Hematopoietic multipotent progenitor cell treated with erythropoietin and hydrocortisone succinate and interleukin-3 and kit ligand, for 17 days (in vitro differentiated cells): ENCODE measurements at places on chromosomes 13 and 19.

- no peak for DNase-seq
Measured at GRCh38 chr19:40424637-40425449, 949 bp downstream of the SERTAD1 start.

DNA sequence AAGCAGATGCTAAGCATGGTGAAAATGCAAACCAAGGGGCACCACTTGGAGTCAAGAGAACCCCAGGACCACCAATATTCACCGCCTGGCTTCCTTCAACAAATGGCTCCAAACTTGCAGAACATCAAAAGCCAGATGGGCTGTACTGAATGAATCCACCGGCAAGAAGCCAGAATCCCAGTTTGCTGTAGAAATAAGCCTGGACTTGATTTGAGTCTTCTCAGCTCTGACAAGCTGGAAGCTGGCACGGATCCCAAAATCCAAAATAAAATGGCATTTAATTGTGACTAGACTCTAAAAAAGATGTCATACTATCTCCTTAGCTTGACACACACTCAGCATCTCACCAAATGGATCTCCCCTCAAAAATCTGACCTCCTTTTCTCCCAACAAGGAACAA is 11.9 kb downstream of the EFNB2 start:
- DNase-seq = no peak

DNA sequence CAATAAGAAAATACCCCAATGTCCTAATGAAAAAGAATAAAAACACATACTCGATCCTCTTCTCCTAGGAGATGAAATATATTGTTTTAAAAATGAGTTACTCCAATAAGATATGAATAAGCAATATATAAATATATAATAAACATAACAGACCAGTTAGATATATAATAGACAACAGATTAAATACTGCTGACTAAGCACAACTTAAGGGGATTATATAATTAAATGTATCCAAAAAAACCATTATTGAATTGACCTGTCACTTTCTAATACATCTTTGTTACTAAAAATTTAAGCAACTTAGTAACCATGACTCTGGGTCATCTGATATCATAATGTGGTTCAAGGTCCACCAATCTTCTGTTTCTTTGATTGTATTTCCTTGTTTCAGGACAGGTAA is 14.0 kb upstream of the ZNF780B start:
- no peak for DNase-seq

- no peak for DNase-seq
Measured at GRCh38 chr13:71797517-71797916, 69.5 kb downstream of the DACH1 start.

- no peak for DNase-seq
Measured at GRCh38 chr19:7483720-7484201, 5.1 kb downstream of the PEX11G start.

DNA sequence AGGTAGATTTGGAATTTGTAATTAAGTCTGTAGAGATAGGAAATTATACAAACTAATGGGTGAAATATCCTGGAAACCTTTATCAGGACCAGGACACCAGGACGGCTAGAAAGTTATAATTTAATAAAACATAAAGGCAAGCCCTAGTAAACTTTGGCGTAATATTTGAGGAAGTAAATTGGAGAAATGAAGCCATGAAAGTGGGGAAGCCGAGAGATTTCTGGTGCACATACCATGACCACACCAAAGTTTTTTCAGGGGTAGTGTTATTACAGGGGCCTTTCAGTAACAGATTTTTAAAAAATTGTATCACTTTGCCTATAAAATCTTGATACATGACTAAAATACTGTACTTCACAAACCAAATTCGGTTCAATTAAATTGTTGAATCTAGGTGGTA is 54.7 kb upstream of the URAD start:
- DNase-seq = no peak

DNA sequence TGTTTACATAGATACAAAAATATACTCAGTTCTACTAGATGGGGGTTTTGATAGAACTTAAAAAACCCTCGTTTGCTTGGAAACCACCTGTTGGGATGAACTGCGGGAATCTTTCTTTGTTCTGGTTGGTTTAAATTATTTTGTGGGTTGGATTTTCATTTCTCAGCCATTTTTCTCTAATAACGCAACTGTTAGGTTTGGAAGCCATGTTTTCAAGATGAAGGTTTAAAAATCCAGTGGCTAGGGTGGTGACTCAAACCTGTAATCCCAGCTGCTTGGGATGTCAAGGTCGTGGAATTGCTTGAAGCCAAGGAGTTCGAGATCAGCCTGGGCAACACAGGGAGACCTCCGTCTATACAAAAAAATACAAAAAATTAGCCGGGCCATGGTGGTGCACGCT is 1.6 kb downstream of the URI1 start:
- no peak for DNase-seq

- no peak for DNase-seq
Measured at GRCh38 chr13:25153736-25154135, 18.4 kb downstream of the AMER2 start.

DNA sequence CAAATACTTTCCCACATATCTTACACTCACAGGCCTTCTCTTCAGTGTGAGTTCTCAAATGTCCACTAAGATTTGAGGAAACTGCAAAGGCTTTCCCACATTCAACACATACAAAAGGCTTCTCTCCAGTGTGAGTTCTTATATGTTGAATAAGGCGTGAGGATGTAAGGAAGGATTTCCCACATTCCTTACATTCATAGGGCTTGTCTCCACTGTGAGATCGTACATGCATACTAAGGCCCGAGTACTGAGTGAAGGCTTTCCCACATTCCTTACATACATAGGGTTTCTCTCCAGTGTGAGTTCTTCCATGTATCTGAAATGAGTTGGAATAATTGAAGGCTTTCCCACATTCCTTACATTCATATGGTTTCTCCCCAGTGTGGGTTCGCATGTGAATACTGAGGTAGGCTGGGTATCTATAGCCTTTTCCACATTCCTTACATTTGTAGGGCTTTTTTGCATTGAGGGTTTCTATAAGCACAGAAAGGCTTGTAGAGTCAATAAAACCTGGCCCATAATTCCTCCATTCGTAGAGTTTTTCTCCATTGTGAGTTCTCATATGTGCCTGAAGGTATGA is 9.6 kb downstream of the ZNF426 start:
- DNase-seq = no peak

- DNase-seq = peak; percentile 48
Measured at GRCh38 chr19:47032171-47032811, 12.7 kb downstream of the NPAS1 start.

DNA sequence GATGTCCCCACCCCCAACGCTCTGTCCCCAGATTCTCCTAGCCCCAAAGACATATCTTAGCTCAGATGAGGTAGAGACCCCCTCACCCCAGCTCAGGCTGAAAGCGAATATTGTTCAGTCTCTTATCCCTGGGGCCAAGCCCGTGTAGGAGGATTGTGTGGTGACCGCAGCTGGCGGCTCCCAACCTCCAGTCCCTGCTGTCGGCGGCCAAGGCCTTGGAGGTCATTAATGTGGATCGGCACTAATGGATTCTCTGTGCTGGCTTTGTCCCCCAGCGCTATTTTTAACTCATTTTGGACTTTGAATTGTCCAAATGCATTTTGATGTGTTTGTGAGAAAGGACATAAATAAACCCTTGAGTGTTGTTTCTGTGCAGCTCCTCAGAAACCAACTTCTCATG is 124.2 kb downstream of the UQCRFS1 start:
- DNase-seq = no peak

DNA sequence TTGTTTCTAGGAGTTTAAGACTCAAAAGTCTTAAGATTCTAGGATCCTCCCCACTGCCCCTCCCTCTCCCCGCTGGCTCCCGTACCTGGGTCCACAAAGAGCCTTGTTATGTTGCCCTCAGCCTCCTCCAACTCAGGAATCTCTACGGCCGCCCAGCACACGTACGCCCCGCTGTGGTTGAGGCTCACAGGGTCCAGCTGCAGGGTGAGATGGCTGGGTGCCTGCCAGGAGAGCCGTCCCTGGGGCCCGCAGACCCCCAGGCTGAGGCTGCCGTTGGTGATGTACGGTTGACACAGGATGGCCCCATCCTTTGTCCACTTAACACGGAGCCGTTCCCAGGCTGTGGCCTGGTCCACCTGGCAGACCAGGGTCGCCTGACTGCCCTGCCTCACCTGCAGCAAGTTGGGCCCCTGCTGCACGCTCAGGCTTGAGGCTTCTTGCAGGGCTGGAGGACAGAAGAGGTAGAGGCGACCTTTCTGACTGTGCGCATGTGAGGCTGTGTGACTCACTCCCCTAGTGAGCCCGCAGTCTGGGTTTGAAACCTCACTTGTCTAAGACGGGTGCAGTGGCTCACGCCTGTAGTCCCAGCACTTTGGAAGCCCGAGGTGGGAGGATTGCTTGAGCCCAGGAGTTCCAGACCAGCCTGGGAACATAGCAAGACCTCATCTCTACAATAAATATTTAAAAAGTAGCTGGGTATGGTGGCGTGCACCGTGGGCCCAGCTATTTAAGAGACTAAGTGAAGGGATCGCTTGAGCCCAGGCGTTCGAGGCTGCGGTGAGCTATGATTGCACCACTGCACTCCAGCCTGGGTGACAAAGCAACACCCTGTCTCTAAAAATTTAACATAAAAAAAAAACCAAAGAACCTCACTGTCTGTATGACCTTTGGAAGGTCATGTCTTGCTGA is 4.0 kb downstream of the TMIGD2 start:
- no peak for DNase-seq

- DNase-seq = no peak
Measured at GRCh38 chr13:75417656-75418055, 64.3 kb downstream of the TBC1D4 start.

- DNase-seq = no peak
Measured at GRCh38 chr13:66915596-66916185, 314.4 kb downstream of the PCDH9 start.

DNA sequence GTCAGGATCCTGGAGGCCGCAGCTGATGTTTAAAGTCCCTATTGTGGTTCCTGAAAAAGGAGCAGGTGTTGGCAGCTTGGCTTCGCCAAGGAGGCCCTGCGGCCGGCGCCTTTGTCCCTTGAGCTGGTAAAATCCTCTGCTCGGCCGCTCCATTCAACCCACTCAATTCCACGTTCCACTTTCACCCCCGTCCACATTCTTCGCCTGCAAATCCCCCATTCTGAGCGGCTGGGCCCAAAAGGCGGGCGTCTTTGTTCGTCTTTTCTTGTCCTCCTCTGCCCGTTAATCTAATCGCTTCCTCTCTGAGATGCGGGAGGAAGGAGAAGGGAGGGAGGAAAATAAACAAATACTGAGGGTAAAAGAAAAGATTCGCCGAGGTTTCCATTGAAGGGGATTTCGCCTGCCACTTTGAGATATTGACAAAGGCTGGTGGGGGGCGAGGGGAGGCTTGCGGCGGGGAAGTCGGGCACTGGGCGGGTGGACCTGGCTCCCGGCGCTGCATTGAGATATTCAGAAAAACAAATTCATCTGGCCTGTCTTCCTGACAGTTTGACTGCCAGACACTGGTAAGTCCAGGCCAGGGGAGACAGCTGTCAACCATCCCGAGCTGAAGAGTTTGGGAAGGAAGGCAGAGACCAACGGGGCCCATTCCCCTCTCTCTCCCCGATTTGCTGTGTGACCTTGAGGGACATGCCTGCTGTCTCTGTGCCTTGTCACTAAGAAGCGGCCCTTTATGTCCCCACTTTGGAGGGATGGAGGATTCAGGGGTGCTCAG is 37.6 kb downstream of the ZNRF4 start:
- no peak for DNase-seq

DNA sequence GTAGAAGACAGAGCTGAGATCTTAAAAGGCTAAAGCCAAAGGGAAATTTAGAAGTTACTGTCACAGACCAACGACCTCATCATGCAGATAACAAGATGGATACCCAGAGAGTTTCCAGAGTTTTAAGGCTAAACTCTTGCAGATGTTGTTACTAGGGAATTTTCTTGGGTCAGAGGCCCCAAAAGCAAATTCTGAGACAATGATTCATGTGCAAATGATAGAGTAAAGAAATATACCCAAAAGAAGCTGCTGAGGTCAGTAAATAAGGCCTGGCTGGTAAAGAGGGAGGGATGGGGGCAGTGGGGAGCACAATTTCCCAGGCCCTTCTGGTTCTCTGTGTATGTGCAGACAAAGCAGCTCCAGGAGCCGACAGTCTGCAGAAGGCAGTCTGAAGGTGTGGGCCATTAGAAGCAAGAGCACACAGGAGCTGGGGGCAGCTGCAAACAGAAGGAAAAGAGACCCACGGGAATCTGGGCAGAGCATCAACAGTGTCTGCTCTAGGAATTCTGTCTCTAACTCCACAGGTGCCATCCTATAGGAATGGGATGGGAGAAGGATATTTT is 330.8 kb downstream of the TBC1D4 start:
- DNase-seq = no peak

GRCh38 chr19:12596927-12597548 is 13.6 kb downstream of the ZNF490 start:
- DNase-seq = no peak

- DNase-seq = no peak
Measured at GRCh38 chr13:39913339-39913738, 257.9 kb downstream of the COG6 start.

- DNase-seq = no peak
Measured at GRCh38 chr19:2186071-2186846, 22.5 kb downstream of the DOT1L start.

- no peak for DNase-seq
Measured at GRCh38 chr13:42539670-42540069, 34.3 kb upstream of the TNFSF11 start.

DNA sequence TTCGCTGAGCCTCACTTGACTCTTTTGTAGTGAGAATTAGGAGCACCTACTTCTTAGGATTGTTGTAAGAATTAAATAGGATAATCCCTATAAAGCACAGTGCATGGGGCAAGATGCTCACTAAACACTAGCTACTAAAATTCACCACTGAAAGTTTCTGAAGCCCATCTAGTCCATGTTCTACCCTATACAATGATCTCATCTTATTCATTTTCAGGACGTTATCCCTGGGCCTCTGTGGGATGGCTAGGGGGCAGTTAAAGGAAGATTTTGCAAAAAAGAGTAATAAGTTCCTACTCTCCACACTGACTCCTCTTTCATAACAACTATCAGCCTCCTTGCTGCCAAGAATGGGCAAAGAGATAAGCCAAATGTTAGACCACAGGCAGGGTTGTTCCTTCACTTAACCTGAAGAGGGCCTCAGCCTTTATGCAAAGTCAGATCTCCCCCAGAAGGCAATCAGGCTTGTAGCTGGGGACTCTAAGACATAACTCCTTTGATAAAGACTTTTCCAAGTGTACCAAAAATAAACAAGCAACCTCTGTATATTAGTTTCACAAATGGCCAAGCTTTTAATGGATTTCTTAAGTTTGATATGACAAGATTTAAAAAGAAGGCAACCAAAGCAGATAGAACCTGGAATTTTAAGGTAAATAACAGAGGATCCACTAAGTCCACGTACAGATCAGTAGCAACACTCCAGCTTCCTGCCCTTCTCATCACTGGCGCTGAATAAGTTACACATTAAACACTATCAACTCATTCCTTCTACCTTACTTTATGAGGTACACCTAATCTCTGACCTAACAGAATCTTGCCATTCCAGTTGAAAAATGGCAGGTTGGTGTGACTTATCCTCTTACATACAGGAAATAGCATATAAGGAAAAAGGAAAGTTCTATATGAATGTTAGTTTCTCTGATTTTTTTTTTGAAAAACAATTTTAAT is 44.4 kb downstream of the ELF1 start:
- peak; percentile 93 for DNase-seq

GRCh38 chr19:51467864-51468544 is 9.8 kb upstream of the SIGLEC8 start:
- DNase-seq = no peak

- no peak for DNase-seq
Measured at GRCh38 chr13:36288794-36289391, 8.7 kb downstream of the CCDC169 start.

GRCh38 chr19:3366753-3367627 is 607 bp downstream of the NFIC start:
- no peak for DNase-seq
